RPMI7951 (cell line): ENCODE measurements at places on chromosomes 5 and 9.
A peak's percentile ranks its signal among the peaks of the same experiment; 100 is the strongest.

DNA sequence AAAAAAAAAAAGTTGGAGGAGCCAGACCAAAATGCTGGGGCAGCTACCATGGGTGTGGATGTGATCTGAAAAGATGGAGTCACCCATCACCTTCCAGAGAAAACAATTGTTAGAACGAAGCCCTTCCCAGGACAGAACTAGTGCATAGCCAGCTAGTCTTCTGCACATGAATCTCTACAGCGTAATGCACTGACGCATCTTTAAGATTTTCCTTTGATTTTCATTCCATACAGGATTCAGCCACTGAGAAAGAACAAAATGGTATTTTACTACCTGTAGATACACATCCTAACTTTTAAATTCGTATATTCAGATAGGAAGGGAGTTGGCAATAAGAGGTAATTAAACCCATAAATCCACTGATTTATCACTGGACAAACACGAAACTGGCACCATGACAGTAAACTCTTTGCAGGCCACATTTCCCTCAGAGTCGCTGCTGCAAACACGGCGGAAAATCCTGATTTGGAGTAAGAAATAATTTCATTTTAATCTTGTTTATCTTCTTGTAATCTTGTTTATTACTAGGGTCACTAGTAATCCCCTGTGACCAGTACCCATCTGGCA, 206.6 kb downstream of the SPOCK1 start:
- DNase-seq, result no peak

GRCh38 chr5:111742177-111742994, 14.6 kb downstream of the NREP start:
- peak; percentile 86 for DNase-seq

- no peak for DNase-seq
Observed at GRCh38 chr9:69815313-69815712, 5.3 kb upstream of the CFAP95 start.

DNA sequence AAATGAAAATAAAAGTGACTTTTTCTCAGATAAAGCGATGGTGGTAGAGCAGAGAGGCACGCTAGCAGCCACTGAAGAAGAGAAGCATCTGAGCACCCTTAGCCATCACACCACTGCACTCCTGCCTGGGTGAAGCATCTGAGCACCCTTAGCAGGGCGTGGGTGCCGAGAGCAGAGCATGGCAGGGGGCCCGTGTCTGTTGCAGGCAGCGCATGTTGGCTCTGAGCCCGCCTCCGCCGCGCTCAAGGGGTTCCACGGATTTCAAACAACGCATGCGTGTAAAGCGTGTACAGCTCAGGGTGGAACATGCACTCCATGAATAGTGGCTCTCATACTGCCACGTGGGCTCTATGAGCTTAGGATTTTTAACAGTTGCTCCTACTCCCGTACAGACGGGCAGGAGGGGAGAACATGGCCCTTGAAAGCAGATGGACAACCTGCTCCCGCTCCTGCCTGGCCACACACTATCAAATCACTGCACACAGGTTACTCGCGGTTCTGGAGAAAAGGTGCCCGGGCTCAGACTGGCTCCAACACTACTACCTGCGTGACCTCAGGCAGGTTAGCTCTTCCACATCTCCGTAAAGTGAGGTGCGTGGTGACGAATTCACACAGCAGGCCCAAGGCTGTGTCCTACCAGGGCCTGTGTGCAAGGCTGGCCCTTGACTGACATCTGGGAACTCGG, 12.1 kb downstream of the LRRC14B start:
- DNase-seq, result no peak

DNA sequence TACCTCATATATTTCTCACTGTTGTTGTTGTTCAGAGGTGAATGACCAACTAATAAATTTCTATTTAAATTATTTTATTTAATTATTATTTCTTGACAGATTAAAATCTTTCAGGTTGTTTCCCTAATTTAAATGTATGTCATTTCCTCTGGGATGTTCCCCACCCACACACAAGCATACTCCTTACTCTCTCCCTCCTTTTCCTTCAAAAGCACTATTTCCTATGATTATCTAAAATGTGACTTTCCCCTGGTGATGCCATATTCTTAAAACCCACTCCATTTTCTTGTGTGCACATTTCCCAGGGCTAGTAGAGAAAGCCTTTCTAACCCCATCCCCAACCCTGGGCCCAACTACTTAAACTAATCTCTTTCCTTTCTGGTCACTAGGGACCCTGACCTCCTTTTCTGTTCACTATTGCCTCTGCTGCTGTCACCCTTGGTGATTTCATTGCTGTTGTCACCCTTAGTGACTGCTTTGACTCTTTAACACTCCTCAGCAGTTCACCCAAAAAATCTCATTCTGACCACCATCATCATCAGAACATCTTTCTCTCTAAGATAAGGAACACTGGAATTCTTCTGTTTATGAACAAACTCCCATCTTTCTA, 16.8 kb downstream of the IL33 start:
- no peak for DNase-seq

DNA sequence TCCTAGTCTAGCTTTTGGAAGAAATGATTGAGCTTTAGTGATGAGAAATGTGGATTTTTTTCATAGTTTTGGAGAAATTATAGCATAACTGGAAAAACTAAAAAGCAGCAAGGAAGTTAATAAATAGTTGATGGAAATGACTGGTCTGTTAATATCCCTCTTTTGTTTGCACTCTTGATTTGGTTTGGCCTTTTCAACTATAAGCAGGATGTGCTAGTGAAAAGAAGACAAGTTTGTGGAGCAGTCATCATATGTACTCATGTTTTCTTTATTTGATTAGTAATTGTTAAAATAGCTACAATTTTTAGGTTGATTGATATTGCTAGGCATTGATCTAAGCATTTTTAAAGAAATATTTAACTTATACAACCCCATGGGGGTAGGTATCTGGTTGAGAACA, 374.7 kb downstream of the TAF11L14 start:
- DNase-seq, result no peak

GRCh38 chr9:108634672-108635462, 220.9 kb downstream of the ACTL7B start:
- DNase-seq, result peak; percentile 66

DNA sequence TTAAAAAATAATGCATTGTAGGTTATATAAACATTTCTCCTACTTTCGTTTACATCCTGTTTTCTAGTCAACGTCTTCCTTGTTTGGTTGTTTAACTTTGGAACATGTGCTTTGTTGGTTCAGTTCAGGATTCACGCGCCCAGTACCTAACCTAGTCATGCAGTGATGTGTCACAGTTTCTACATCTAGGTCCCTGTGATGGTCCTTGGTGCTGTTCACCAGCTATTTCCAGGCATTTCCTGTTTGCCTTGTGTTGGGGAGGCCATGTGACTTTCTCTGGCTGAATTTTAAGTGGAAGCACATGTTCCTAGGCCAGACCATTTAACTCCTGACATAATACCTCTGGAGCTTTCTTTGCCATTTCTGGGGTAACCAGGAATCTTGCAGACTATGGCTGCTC, 292.3 kb downstream of the SMARCA2 start:
- peak; percentile 43 for DNase-seq

- peak; percentile 26 for DNase-seq
Observed at GRCh38 chr9:91245431-91246313, 116.0 kb downstream of the AUH start.

- no peak for DNase-seq
Observed at GRCh38 chr9:20152151-20152725, 363.4 kb upstream of the SLC24A2 start.

DNA sequence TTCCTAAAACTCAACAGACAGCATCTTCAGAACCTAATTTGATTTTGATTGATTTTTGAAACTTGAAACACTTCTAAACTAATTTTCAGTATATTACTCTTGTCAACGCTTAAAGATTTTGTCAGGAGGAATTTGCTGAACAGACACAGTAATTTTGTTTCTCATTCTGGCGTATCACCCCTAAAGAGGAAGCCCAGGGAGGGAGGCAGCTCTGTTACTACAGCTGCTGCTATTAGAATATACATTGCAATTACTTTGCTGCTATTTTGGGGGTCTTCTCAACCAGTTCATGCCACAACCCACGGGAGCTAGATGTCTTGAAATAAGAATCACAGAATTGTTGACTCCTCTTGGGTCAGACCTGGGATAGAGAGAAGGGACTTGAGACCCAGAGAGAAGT, 122.6 kb downstream of the TLR4 start:
- DNase-seq, result no peak

GRCh38 chr9:36864491-36865410, 169.3 kb downstream of the PAX5 start:
- no peak for DNase-seq

GRCh38 chr5:114362197-114362976, 517 bp downstream of the KCNN2 start:
- no peak for DNase-seq

DNA sequence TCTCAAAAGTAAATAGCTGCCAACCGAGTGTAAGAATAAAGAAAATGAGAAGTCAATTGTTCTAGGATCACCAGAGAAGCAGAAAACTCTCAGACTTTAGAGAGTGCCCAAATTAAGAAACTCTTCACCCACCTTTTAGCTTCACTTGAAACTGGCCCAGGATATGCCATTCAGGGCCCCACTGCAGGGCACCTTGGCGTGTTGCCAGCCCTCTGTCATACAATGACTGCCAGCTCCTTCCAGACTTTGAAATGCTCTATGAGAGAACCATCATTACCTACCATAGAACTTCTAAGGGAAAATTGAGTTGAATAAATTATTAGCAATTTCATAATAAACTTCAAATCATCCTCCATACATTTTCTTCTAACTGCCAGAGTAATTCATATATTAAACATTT, 240.5 kb downstream of the CETN3 start:
- no peak for DNase-seq

GRCh38 chr5:97085459-97086181, 56.8 kb downstream of the LIX1 start:
- DNase-seq, result no peak

DNA sequence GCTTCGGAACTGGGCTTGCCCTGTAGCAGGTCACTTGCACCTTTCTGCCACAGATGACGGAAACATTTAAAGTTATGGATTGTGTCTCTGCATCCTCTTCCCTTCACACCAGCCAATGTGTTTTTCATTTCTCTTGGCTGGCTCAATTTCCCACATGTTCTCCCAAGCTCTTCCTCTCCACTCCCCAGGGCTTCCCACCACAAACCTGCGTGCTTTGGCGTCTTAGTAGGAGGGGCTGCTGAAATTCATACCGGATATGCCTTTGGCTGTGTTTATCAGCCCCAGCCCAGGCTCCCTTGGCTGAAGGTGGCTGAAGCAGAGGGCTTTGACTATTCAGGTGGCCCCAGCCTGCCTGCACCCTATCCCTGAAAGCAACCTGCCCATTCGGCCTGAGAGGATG, 32.1 kb downstream of the ADRB2 start:
- no peak for DNase-seq

DNA sequence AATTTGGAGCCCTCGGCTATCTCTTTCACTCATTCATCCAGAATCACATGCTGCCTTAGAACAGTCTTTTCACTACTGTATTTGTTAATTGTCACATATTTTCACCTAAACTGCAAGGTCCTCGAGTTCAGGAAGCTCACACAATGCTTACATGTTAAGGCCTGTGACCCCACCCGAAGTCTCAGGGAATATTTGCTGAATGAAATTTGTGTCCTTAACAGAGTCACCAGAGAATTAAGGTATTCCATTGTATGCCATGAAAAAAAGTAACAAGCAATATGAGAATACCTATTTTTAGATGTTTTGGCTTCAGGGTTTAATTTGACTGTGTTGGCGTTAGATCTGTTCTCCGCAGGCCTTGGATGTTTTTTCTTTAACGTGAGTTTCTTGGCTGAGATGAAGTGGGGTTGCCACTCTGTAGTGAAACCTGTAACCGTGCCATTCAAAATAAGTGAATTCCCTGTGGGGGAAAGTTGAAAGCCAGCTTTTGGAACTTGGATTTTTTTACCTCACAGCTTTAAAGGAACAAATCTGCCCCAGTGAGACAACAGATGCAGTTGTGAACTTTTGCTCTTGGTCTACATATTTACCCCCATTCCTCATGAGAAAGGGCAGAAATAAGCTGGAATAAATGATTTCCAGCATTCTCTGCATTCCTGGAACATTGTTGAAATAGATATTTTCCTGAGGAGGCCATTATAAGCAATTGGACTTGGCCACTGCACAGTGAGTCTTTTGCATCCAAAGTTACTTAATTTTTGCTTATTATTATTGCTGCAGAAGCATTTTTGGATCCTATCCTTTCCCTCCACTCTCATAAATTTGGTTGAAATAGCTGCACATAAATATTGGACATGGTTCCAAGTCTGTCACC, 35.9 kb upstream of the FBP1 start:
- DNase-seq, result no peak

DNA sequence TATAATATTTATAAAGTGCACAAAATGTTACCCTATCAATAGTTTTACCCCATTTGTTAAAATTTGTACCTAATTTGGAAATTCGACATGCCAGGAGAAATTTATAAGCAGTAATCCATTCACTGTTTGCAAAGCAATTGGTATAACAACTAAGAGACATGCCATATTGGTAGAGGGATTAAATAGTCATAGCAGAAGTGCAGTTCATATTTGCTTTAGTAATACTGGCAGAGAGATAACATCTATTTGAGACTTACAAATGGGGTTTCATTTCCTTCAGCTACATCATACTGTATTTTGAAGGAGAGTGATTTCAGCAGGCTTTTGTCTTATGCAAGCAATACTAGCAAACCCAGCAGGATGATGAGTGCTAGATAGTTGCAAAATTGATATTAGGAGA, 610.4 kb upstream of the CDH10 start:
- DNase-seq, result no peak

DNA sequence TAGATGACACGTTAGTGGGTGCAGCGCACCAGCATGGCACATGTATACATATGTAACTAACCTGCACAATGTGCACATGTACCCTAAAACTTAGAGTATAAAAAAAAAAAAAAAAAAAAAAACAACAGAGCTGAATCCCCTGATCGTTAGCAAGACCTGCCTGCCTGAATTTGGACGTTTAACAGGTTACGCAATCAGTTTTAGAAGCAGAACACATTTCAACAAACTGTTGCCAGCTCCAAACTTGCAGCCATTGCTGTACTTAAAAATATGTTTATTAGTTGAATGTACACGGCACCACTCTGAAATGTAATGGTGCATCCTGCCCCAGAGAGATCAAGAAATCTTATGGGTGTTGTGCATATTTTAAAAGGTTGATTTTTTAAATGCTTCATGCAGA, 680.0 kb downstream of the TLE4 start:
- no peak for DNase-seq

DNA sequence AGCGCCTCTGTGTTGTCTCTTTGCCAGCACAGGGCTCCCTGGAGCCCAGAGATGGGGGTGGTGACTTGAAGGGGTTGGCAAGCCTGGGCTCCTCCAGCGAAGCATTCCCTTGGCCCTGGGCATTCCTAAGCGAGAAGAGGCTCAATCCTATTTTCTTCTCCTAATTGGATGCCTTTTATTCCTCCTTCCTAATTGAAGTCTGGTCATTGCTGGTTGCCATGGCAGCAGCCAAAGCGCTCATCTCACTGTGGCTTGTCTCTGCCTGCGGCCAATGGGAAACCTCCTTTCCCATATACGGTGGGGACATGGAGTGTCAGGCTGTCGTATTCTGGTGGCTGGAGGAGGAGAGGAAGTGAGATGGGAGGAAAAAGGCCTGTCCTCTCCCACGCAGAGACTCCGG, 52.3 kb upstream of the RARS1 start:
- peak; percentile 13 for DNase-seq
